Renal cortex interstitium (tissue), 15 donors: ENCODE measurements at places on chromosomes 7 and 10.

DNA sequence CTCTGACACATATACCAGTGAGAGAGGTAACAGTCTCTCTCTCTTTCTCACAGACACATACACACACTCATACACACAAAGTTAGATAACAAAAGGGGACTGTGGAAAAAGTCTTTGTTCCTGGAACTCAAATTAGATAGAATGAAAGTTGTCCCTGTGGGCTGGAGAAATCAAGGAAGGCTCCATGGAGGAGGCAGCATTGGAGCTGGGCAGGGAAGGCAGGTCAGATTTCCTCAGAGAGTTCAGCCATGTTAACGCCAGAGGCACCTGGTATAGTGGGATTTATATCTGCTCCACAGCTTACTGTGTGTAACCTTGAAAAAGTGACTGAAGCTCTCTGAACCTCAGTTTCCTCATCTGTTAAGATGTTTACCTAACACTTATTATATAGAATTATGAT, 38.7 kb downstream of the LDB3 start:
- no peak for DNase-seq

GRCh38 chr10:52617346-52617745, 155.2 kb downstream of the MBL2 start:
- no peak for DNase-seq

DNA sequence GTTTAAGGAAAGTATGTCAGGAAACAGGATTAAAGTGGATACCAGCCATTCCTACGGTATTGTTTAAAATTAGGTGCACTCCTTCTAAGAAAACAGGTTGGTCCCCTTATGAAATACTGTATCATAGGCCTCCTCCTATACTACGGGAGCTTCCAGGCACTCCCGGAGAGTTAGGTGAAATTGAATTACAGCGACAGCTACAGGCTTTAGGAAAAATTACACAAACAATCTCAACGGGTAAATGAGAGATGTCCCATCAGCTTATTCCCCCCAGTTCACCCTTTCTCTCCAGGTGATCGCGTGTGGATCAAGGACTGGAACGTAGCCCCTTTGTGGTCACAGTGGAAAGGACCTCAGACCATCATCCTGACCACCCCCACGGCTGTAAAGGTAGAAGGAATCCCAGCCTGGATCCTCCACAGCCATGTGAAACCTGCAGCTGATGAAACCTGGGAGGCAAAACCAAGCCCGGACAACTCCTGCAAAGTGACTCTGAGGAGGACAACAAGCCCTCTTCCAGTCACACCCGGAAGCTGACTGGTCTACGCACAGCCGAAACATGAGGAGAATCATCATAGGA, 25.1 kb upstream of the GHITM start:
- no peak for DNase-seq

GRCh38 chr10:75596930-75597620, 165.7 kb downstream of the LRMDA start:
- no peak for DNase-seq

GRCh38 chr7:102270178-102270887, 16.3 kb upstream of the SH2B2 start:
- DNase-seq = no peak

DNA sequence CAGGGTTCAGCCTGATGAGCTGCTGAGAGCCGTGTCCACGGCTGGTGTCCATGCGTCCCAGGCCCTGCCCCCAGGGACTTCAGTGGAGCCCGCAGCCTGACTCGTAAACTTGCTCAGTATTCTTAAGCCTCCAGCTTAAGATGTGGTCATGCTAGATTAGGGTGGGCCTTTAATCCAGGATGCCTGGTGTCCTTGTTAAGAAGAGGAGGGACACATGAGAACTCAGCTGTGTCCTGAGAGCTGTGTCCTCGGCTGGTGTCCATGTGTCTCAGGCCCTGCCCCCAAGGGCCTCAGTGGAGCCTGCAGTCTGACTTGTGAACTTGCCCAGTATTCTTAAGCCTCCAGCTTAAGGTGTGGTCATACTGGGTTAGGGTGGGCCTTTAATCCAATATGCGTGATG, 23.0 kb downstream of the DOCK1 start:
- no peak for DNase-seq

DNA sequence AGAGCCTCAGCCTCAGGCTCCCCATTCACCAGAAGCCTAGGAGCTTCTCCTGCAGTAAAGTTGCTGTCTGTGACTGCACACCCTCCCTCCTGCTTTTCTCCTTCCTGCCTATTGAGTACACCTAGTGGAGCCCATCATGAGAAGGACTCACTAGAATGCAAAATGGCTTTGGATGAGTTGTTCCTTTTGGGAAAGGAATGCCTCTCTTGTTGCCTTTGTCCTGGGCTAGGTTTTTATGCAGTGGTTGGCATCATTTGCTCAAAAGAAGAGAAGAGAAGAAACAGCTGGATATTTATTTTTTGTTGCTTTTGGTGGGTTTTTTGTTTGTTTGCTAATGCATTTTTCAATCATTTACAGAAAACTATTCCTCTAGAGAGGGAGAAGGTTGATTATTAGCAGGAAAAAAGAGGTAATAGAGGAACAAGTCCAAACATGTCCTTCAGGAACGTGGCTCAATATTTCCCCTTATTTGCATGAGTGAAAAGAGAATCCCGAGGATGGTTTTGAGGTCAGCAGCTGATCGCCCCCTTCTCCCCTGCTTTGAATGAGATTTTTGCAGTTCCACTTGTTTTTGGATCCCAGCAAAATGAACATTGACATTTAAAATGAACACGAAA, 369.9 kb upstream of the NRP1 start:
- DNase-seq = no peak

GRCh38 chr10:114271075-114271778, 32.2 kb downstream of the VWA2 start:
- no peak for DNase-seq

GRCh38 chr10:74289951-74290350, 138.9 kb downstream of the ADK start:
- DNase-seq = no peak

- DNase-seq = no peak
These were observed 1.1 kb downstream of the CYP26A1 start for GRCh38 chr10:93074597-93075368.

DNA sequence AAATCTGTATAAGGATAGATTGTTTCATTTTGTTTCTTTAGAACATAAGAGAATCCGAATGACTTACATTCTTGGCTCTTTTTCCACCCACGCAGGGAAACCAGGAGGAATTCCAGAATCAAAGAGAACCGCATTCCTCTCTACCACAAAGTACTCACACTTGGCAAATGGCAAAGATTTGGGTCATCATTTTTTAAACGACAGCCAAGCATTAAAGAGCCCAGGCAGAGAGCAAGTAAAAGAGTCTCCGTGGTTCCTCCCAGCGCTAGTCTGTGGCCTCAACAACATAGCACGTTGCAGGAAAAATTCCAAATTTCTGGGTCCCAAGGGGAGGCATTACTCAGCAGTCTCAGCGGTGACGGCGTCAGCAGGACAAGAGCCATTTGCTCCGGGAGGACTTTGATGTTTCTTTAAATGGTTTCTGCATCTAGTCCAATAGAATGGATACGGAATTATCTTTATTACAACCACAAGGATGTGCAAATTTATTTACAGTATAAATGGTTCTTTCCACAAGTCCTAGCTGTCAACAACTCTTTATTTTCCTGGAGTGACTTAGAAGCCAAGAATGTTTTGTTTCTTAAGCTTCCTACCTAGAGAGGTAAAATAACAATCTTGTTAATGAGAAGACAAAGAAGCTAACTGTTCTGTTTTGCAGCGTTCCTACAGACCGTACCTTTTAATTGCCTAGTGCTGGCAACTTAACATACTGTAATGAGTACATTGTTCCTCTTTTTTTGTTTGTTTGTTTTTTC, 232.5 kb downstream of the SKIDA1 start:
- peak; percentile 86 for DNase-seq

DNA sequence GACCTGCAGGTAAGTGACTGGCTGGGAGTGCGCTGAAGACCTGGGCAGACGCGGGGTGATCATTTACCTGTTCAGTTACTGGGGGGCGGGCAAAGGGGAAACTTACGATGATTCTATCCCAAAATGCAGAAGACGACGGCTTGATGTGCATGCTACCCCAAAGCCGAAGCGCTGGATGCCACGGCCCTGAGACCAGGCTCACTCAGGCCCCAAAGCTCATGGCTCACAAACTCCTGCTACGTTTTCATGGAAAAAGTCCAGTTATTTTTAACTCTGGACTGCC, 200.6 kb downstream of the DIP2C start:
- DNase-seq = no peak

DNA sequence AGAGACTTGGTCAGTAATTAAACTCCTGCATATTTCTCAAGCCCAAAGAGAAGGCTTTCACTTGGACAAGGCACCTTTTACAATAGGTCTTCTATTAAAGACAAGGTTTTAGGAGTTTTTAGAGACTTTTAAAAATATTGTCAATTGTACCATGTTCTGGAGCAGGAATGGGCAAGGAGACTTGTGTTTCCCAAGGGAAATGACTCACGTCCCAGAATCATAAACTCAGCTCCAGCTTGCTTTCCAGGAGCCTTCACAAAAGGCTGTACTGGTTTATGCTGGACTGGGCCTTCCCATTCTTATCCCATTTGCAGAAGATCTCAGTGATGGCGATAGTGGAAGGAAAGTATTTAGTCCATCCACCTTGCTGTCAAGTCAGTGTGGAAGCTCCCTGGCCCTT, 7.8 kb upstream of the GLI3 start:
- DNase-seq = no peak

DNA sequence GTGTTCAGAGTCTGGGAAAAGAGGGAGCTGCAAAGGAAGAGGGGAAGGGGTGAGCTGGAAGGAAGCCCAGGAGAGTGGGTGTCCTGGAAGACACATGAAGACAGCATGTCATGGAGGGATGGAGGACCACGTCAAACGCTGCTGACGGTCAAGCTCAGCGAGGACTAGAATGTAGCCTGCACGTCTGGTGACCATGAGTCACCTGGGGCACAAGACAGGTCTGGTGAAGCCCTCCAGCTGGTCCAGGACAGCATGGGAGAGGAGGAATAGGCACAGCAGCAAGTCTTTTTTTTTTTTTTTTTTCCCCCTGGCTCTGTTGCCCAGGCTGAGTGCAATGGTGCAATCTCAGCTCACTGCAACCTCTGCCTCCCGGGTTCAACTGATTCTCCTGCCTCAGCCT, 19.6 kb upstream of the AMZ1 start:
- no peak for DNase-seq

- DNase-seq = no peak
These were observed 1601.9 kb downstream of the REEP3 start for GRCh38 chr10:65123120-65123519.

GRCh38 chr7:92657391-92657790, 67.2 kb upstream of the FAM133B start:
- no peak for DNase-seq

- no peak for DNase-seq
These were observed 30.4 kb downstream of the XPNPEP1 start for GRCh38 chr10:109892931-109893330.

- no peak for DNase-seq
These were observed 46.6 kb upstream of the GRID1 start for GRCh38 chr10:86413046-86413728.

DNA sequence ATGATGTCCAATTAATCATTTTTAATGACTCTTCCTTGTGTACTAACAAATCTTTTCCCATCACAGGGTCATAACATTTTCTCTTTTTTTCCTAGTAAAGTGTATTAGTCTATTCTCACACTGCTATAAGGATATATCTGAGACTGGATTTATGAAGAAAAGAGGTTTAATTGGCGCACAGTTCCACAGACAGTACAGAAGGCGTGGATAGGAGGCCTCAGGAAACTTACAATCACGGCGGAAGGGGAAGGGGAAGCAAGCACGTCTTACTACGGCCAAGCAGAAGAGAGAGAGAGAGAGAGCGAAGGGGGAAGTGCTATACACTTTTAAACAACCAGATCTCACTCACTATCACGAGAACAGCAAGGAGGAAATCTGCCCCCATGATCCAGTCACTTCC, 359.4 kb upstream of the NFE2L3 start:
- DNase-seq = no peak

DNA sequence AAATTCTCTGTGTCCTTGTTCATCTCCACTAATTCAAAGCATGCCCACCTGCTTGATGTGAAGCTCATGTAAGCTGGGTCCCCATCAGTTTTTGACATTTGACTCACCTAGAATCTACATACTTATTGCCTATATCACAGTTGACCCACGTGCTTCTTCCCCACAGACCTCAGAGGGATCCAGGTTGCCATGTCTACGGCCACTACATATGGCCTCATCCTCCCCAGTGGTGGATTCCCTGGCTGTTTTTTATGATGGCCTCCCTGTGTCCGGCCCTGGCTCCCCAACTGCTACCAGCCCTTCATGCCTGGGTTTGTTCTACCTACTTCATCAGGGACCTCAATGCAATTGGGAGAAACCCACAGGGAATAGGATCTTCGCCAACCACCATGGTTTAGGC, 187.4 kb upstream of the GDF10 start:
- no peak for DNase-seq

DNA sequence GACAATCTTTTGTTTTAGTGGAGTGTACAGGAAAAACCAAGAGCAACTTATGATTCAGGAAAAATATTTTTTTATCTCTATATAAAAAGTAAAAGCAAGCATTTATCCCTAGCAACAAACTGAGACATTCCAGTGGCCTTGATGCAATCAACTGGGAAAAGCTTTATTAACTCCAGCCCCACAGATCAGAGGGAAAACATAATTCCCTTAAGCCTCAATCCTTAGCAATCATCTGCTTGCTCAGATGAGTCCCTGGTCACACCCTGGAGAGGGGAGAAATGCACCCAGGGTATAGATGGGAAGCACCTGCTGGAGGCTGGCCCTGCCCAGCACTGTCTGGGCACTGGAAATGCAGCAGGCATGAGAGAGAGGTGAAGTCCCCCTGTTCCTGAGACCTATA, 636.6 kb downstream of the TNS3 start:
- DNase-seq = no peak

GRCh38 chr7:80781146-80781545, 137.7 kb downstream of the SEMA3C start:
- DNase-seq = no peak

DNA sequence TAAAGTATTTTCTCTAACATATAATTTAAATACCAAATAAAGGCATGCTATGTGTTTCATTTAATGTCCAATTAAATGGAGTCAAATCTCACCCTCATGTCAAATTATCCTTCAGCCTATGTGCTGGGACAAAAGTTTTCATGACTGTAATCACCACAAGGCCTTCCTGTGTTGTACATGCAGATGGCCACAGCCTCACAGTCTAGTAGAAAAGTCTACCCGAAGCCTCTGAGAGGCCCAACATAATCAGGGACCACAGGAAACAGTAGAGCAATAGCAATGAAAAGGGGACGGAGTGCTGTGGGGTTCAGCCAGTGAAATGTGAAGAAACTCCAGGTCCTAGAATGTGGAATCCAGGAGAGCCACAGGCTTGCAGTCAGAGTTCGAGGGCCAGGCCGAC, 140.2 kb upstream of the KLF6 start:
- no peak for DNase-seq

DNA sequence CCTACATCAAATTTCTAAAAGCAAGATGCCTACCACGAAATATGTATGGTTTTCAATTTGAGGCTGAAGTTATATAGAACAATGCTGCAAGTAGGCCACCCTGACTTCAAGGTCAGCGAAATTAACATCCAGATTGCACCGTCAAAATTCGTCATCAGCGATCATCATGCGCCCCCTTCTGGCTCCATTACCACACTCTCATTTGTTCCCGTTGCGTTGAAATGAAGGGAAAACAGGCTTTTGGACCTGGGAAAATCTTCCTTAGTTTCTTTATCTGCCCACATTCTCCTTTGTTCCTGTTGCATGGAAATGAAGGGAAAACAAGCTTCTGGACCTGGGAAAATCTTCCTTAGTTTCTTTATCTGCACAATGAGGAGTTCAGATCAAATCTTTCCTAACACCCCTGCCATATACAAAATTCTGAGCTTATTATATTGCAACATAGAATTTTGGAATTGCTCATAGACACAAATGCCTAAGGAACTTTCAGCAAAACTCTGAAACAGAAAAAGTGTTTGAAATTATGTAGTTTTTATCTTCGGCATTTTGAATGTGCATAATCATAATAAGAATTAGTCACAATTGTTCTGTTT, 98.2 kb upstream of the PRKCQ start:
- peak; percentile 36 for DNase-seq
